ENCODE measurements at places on chromosomes 5 and 9. TPM values are rescaled to one million over a fixed set of nuclear protein-coding genes. Genes with fewer than 3 reads are reported as not detected.

The COL27A1 gene
- total RNA-seq = 29.5 TPM

The TAS2R1 gene
- total RNA-seq = not detected

The RORB gene
- total RNA-seq = 1.7 TPM

The IL3 gene
- not detected for total RNA-seq

The IL5 gene
- not detected for total RNA-seq

The PCAT7 gene
- total RNA-seq = 10.0 TPM

The MYMK gene
- not detected for total RNA-seq

The TPRN gene
- 24.1 TPM for total RNA-seq

The MLANA gene
- total RNA-seq = 12.1 TPM

The PAIP1 gene
- 79.9 TPM for total RNA-seq

Measured in type B pancreatic cell (in vitro differentiated cells).